Stimulated activated CD8-positive, alpha-beta memory T cell treated with anti-CD3 and anti-CD28 coated beads, Interleukin-7, amount 100 ng/mL, for 1 hour (primary cell): ENCODE measurements at places on chromosomes 6 and 20.

GRCh38 chr20:10673842-10674683 lies at the start of gene JAG1:
TSS of gene JAG1 (minus strand) at chr20:10673999. CDS start at chr20:10673530, 469 bp downstream.
- peak; percentile 27 for DNase-seq

DNA sequence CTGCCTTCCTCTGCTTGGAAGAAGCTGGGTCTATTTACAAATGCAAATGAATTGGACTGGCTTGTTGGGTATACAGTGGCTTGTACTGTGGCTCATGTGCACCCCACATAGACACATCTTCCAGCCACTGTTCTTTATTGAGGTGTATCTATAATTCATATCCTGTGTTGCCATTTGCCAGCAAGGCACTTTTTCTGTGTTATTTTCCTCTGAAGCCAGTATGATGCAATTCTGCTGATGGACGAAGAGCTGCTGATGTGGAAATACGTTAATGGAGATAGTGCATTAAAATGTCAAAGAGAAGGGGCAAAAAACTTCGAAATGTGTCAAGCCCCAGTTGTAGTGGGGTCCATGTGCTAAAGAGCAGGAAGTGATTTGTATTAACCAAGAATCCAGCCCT lies 167.5 kb downstream of the TMEM242 start:
- no peak for DNase-seq

GRCh38 chr6:7261852-7262461 lies 51.0 kb downstream of the SSR1 start:
- DNase-seq, result no peak

DNA sequence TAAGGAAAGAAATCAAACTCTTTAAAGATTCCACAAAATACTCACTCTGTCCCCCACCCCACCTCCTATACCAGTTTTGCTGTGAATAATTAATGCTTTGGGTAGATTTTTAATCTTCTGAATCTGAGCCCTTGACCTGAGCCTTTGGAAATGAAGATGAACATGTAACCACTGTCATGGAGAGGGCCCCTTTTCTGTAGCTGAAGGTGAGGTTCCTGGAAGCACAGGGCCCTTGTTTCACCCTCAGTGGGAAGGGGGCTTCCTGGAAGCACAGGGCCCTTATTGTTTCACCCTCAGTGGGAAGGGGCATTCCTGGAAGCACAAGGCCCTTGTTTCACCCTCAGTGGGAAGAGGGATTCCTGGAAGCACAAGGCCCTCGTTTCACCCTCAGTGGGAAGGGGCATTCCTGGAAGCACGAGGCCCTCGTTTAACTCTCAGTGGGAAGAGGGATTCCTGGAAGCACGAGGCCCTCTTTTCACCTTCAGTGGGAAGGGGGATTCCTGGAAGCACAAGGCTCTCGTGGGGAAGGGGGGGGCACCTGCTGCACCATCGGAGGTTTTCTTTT lies 75.7 kb downstream of the DACT2 start:
- no peak for DNase-seq

DNA sequence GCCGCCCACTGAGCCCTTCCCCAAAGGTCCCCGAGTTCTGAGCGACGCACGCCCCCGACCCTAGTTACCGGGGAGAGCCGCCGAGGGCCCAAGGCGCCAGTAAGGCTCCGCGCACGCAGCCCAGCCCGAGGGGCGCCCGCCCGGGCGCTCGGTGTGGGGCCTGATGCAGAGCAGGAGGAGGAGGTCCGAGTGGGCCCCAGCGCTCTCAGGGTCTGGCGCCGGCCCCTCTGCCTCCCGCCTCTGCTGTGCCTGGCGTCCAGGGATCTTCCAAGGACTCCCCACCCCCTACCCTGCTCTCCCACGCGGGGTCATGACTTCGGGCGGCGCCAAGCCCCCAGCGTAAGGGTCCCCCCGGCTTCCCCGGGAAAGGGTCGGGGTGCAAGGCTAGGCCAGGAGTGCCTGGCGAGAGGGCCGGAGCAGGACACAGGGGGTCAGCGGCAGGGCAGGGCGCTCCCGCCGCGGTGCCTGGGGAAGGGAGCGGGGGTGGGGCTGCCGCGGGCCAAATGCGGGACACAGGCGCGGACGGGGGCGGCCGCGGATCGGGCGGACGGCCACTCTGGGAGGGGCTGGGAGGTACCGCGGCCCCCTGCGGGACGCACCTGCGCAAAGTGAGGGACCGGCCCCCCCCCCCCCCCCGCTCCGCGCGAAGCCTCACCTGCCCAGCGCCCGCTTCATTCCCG lies 637 bp downstream of the ABHD12 start:
- no peak for DNase-seq

DNA sequence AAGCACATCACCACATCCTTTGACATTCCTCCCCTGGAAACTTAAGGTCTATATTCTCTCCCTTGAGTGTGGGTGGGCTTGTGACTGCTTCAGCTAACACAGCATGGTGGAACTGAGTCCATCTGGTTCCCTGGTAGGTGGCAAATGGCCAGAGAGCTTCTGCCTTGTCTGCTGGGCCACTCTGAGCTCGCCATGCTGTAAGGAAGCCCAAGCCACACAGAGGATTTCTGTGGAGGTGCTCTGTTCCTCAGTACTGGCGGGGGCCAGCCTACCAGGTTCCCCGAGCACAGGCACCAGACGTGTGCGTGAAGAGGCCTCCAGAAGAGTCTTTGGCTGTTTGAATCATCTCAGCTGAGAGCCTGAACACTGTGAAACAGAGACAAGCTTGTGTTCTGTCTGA lies 41.6 kb upstream of the PMEPA1 start:
- no peak for DNase-seq

GRCh38 chr6:119978274-119978889 lies 628.8 kb upstream of the MAN1A1 start:
- no peak for DNase-seq

DNA sequence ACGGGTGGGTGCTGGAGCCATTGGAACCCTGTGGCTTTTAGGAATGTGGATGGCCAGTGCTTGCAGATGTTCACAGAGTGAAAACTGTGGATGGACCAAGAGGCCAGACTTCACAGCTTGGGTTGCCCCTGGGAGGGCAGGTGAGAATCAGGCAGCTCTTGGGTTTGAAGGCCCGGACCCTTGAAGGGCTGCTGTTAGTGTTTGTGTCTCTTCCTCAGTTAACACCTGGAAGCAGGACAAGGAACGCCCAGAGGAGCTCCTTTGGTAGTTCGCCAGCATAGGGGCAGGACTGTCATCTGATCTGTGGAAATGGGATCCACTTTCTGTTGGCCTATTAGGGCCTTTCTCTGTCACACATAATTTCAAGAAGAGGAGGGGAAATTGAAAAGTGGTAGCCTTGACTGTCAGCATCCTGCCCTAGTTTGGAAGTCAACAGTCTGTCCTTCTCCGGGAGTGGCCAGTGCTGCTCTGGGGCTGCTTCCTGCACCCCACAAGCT lies 43.6 kb downstream of the RIOK1 start:
- DNase-seq, result no peak

DNA sequence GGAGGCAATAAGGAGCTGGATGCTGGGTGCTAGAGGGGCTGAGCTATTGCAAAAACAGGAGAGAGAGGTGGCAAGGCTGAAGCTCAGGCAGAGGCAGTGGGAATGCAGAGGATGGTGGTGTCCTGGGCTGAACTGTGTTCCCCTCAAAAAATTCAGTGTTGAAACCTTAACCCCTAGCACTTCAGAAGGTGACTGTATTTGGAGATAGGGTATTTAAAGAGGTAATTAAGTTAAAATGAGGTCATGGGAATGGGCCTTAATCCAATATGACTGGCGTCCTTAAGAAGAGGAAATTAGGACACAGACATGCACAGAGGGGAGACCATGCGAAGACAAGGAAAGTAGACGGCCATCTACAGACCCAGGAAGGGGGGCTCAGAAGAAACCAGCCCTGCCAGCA lies 11.5 kb upstream of the MMP9 start:
- no peak for DNase-seq

DNA sequence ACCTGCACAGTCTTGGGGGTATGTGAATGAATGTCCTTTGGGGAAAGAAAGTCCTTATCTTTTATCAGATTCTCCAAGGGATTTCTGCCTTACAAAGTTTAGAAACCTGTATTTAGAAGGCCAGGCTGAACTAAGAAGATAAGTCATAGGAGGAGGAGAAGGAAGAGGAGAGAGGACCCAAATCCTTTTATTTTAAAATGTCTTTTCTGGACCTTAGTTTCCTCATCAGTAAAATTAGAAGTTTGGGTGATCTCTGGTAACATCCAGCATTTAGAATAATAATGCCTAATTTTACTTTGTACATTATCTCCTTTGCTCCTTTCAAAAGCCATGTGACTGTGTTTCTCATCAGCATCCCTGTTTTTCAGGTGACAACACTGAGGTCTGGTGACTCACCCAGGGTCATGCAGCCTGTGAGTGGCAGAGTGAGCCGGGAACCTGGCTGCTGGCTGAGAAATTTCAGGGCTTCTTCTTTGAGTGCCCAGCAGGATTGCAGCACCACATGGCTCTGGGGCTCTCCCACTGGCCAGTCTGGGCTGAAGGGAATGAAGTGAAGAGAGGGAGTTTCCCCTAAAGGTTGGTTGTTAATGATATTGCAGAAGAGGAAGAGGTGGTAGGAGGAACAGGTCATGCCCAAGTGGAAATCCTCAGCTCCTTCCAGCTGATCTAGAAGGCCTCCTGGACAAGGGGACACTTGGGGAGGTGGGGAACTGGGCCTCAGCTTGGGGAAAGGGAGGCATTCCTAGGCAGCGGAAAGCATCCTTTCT lies 34.0 kb downstream of the VEGFA start:
- no peak for DNase-seq

GRCh38 chr6:11876934-11877433 lies 98.4 kb upstream of the ADTRP start:
- DNase-seq, result no peak

DNA sequence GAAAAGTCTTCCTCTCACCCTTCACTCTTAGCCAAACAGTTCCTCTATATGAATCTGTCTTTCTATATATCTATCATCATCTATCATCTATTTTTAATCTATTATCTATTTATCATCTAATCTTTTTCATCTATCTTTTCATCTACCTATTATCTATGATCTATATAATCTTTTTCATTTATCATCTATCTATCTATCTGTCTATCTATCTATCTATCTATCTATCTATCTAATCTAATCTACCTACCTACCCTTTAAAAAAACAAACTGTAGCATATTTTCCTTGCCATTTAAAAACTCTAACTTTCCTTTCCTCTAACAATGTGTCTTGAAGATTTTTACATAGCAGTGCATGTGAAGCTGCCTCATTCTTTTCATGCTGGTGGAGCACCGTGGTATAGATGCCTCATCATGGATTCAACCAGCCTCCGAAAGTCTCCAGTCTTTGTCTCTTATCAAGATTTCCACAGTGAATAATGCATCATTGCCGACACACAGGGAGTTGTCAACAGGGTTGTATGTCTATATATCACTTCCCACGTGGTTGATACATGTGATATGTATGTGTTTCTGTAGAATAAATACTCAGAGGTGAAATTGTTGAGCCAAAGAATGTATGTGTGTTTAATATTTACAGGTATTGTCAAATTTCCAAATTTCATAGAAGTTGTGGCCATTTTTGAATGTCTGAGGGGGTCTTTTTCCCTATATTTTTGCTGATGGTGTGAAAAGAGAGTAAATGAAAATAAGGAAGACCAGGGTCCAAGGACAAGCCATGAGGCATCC lies 51.3 kb downstream of the VEGFA start:
- DNase-seq, result no peak
